SK-N-SH (cell line): ENCODE measurements at places on chromosomes 2 and 18.

- no peak for DNase-seq
Measured at GRCh38 chr2:85324639-85325465, 2.9 kb downstream of the TGOLN2 start.

DNA sequence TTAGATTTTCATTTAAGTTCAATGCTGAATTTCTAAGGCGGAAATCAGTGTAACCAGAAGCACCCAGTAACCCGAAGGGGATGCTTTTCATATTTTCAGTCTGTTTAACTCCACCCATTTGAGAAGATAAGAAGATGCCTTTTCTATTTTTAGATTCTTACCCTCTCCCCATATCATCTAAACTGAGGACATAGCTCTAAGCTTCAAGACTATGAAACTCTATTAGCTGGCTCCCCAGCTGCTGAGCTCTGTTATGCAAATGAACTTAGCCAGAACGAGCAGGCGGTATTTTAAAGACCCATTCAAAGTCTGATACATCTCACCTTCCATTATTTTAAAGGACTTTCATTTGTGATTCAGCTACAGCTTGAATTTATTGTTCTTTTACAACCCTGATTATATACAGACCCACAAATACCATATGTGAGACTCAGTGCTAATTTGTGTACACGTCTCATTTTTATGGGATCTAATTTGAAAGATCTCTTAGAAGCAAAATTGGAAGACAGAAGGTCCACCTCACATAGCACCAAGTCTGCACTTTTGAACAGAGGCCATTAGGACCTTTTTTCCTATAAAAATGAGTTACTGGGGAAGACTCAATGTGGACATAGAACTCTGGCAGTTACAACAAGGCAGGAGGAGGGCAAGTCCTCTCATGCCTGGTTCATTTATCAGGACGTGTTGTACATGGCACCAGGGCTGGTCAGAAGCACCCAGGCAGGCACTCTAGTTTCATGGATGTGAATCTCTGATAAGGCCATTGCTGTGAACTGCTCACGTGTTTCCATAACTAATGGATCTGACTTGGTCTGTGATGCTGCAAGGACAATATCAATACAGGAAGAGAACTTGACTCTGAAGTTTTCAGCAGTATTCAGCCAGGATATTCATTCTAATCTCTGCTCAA is 16.3 kb downstream of the CDC42EP3 start:
- peak; percentile 56 for DNase-seq

DNA sequence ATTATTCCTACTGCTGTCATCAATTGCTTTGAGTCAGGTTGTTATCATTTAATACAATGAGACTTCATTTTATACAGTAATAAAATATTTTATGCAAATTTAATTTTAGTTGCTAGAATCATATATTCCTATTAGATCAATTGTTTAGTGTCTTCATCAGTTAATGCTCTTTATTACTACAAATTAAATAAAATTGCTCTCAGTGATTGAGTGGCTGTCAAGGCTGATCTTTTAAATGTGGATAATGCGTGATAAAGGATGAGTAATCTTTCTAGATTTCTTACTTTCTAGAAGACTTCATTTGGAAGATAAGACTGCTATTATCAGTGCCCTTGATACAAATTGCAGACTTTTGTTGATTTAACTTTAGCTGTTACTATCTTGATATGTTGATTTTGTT is 59.6 kb upstream of the CDH2 start:
- DNase-seq, result no peak

DNA sequence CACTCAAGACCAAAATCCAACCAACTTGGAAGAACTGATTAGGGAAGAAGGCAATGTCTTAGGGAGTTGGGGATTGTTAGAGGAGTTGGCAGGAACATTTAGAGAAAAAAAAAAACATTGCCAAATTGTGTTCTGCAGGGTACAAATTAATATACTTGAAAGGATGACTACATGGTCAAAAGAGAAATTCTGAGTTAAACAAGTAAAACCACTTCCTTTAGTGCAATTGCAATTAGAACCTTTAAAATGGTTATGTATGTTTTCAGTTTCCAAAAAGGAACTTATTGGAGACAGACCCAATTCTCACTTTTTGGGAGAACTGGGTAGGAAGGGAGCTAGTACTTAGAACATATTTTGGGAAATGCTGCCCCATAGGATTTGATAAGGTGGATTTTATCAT is 137.9 kb downstream of the GPD2 start:
- no peak for DNase-seq

DNA sequence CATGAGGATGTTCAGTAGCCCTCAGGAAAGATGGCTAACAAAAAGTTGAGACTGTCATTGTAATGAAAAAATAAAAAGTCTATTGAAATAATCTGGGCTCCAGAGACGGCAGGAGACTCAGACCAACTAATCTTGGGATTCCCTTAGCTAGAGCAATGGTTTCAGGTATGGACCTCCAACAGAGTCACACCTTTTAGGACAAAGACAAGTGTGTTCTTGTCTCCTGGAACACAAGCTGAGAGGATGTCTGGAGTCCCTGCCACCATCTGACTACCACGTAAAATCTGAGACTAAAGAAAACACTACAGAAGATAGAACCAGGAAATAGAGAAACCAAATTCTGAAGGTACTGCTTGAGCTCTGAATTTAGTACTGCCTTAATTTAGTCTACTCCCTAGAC is 103.3 kb upstream of the RBBP8 start:
- no peak for DNase-seq

DNA sequence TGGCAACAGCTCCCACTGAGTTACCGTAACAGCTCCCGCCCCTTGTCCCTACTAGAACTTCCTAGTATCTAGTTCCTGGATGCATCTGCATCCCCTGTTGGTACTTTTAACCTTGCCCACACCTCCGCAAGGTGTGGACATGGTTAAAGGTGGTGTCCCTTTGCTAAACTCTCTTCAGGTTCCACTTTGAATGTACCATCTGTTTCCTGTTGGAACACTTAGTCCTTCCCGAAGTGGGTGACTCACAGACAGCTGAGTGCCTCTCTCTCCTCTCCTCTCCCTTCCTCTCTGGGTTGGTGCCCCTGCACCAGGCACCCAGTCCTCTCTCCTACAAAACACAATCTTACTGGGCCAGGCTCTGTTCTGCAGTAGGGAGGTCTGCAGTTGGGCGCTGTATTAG is 19.6 kb upstream of the REL start:
- DNase-seq, result no peak

- no peak for DNase-seq
Measured at GRCh38 chr2:95695613-95696012, 103.8 kb downstream of the TRIM43 start.

GRCh38 chr2:106129150-106129549 is 65.0 kb downstream of the UXS1 start:
- DNase-seq, result no peak

DNA sequence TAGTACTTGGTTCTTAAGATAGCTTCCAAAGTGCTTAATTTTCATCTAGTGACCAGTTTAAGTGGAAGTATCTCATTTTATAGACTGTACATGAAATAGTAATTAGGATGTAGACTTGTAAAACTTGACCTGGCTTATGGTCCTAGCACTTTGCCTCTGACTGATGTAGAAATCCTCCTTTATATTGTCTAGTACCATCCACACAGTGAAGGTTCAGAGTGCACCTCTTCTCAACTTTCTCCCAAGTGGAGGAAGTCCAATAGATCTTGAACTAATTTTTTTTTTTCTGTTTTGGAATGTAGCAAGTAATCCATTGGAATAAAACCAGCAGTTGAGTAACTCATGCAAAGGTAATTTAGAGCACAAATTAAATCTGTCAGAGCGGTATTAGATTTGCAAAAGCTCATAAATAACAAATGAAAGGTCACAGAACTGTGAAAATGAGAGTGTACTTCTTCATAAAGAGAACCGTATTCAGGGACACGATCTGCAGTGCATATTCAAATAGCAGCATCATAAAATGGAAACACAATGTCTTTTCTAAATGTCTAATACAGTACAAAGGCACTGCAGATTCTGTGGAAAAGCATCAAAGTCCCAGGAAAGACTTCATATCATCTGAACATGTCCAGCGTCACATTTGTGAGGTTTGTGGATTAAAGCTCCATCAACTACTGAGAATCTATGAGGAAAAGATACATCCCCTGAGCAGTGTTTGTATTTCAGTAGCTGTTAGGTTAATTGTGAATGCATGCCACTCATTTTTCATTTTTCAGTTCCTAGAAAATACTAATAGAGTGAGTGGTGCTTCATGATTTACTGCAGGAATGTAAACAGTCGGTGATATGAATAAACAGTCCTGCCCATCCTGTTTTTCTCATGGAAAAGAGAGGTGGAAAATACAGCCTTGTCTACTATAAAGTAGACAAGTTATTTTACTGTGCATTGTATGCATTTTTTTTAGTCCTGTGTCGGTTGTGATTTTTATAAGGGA is 100.7 kb downstream of the LYPD6 start:
- DNase-seq, result no peak

DNA sequence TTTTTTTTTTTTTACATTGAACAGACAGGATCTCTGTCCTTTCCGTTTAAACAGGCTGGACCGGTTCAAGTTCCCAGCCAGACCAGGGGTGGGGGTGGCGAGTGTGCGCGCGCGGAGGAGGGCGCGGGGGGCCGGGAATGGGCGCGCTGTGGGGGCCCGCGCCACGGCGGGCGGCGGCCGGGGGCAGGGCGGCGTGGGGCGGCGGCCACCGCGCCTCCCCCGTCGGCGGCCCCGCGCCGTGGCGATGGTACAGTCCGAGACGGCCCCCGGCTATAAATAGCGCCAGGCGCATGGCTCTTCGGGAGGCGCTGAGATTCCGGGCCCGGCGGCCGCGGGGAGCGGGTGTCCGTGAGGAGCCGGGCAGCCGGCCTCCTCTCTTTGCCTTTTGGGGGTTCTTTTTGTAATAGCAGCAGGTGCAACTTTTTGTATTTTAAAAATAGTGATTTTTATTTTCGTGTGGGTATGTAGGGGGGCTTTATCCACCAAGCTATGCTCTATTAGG is 430 bp upstream of the CELF4 start:
- DNase-seq, result peak; percentile 95

GRCh38 chr2:37982147-37982582 is 57.1 kb downstream of the RMDN2 start:
- peak; percentile 60 for DNase-seq

DNA sequence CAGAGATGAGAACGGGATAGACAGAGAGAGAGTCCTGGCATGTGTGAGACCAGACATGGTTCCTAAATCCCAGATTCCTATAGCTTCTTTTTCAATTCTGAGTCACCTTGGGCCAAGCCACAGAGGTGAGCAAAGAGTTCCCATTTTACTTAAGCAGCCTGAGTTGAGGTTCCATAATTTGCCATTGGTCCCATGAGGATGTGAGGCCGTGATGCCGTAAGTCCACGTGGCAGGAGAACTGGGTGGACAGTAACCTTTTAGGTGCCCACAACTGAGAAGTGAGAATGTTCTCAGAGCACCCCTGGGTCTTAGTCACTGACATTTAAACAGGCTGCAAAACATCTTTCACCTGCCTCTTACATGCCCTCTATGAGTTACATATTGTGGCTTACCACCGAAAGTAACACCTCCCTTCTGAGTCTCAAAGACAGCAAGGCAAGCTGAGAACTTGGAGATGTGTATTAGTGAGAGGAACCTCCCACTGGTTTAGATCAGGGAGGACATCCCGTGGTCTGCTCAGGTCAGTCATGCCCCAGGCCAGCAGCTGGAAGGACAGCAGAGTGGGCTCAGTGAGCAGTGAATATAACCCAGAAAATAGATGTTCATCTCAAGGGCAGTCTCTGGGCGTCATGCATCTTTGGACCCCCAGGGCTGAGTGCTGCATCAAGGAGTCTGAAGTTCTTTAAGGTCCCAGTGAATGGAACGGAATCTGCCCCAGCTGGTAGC is 127.9 kb upstream of the LGALSL start:
- DNase-seq, result no peak
